ENCODE measurements at places on chromosomes 12 and 14.

DNA sequence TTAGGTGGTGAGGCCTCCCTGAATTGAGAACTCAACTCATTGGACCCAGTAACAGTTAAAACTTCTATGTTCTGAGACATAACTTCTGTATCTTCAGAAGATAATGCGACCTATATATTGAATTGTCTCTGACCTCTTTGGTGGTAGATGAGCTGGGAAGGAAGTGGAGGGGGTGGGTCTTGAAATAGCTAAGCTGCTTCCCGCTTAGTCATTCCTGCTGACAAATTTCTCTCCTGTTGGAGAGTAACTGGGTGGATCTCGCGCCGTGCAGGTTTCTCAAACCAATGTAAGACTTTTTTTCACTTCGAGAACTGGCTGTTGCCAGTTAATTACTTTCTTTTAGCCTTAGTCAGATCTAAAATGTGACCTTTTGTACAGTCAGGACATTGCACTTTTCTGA lies 100.8 kb downstream of the PPHLN1 start:
- DNase-seq: no peak

GRCh38 chr14:75519826-75520728 lies 2.2 kb upstream of the BATF start:
- no peak for DNase-seq

DNA sequence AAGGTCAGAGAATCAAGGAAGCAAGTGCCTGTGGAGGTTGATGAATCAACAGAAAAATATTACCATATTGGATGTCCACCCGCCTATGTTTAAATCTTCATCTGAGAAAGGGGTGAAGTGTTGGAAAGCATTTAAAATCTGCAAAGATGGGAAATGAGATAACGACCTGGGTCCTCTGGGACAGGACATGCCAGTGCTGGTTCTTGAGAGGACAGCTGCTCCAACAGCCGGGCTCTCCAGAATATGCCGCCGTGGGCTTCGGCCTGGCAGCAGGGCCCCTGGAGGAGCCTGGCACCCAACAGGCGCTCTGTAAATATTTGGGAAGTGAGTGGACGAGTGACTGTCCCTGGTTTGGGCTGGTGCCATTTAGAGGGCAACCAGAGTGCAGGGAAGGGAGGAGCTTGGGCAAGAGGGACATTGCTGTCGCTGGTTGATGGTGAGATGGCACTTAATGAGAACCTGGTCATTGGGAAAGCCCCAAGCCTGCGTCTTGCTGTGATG lies 129.9 kb downstream of the KCNA5 start:
- DNase-seq: no peak

- no peak for DNase-seq
Observed at GRCh38 chr12:8482571-8483061, 26.9 kb downstream of the CLEC6A start.

- no peak for DNase-seq
Observed at GRCh38 chr14:104724981-104725771, 1.1 kb downstream of the ADSS1 start.

DNA sequence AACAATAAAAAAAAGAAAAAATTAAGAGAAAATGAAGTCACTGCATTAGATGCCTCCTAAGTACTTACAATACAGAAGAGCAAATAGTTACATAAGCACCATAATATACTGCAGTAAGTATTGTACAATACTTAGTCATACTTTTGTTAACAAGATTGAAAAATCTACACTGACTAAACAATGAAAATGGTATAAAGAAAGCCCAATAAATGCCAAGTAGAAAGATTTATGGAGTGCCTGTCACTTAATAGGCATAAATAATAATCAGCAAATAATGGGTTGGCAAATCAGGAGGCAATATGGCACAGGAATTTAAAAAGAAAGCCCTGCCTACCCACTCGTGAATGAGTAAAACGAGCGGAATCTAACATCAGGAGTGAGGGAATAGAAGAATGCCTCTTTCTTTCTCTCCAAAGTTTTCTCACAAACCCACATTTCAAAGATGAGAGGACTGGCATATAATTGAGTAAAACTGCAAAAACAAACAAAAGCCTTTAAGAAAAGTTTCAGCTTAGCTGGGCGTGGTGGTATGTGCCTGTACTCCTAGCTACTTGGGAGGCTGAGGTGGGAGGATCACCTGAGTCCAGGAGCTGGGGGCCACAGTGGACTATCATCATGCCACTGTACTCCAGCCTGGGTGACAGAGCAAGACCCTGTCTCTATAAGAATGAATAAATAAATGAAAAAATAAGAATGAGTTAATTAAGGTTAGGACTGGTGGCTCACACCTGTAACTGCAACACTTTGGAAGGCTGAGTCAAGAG lies 36.1 kb downstream of the CRY1 start:
- DNase-seq: no peak

DNA sequence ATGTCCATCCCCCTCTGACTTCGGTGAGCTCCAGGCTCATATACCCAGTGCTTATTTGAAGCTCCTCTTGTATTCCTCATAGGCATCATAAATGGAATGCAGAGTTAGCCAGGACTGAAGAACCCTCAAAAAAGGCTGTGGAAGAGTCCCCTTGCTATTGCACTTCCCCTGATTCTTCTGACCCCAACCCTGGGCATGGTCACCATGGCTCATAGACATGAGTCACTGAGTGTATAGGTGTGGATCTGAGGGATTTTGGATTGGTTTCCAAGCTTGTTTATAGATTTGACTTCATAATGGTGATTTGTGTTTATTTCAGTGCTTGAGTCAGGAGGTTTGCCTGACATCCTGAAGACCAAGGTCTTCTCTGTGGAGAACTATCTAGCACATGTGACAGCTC lies 98.4 kb upstream of the SLC38A2 start:
- DNase-seq: no peak

DNA sequence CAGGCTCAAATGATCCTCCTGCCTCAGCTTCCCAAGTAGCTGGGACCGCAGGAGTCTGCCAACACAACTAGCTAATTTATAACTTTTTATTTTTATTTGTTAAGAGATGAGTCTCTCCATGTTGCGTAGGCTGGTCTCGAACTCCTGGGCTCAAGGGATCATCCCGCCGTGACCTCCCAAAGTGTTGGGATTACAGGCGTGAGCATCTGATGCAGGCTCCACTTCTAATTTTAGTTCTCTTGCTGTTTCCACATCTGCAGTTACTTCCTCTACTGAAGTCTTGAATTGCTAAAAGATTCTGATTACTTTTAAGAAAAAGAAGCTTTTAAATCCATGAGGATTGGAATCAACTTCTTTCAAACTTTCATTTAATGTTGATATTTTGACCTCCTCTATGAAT lies 13.4 kb upstream of the SNX6 start:
- no peak for DNase-seq

GRCh38 chr12:68013181-68013580 lies 23.9 kb downstream of the IFNG-AS1 start:
- no peak for DNase-seq

- no peak for DNase-seq
Observed at GRCh38 chr12:52436000-52436827, 2.0 kb upstream of the KRT75 start.

DNA sequence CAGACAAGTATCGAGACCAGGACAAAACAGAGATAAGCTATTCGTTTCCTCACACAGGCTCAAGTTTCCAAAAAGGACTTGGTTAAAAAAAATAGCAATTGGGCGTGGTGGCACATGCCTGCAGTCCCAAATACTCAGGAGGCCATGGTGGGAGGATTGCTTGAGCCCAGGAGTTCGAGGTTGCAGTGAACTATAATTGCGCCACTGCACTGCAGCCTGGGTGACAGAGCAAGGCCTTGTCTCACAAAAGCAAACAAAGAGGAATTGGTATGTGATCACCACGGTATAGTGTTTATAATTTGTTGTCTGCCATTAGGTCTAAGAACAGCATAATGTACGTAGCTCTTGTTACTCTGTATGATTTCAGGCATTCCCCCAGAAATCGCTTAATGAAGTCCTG lies 175.3 kb downstream of the DERA start:
- DNase-seq: no peak

DNA sequence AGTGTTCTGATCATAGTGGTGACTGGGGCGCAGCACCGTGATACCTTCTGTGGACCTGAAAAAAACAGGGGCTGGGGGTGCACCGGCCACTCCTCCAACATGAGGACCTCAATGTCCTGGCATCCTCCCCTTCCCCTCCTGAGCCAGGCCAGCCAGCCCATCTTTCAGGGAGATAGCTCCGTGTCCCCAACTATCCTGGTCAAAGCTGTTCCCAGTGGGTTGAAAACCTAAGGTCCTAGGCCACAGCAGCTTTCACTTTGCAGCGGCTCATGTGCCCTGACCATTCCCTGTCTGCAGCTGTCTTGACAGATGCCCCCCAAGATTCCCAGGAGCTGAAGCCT lies 75.7 kb downstream of the BCL11B start:
- no peak for DNase-seq

GRCh38 chr12:129075460-129076208 lies 222.4 kb downstream of the GLT1D1 start:
- DNase-seq: peak; percentile 72

DNA sequence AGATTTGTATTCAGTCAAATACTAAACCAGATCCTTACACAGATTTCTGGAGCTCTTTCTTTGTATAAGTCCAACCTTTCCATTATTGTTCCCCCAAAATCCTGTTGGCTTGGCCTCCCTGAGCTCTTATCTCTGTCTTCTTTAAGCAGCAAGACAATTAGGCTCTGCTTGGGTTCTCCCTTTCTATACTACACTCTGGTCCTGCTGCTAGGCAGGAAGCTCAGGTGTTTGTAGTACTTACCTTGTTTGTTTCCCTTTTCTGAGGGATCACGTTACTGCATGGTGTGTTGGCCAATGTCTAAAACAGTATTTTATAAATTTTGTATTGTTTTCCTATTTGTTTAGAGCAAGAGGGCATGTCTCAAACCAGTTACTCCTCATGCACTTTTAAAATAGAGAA lies 192.9 kb downstream of the PRKD1 start:
- DNase-seq: no peak

- no peak for DNase-seq
Observed at GRCh38 chr12:43120150-43120549, 431.9 kb downstream of the ADAMTS20 start.

DNA sequence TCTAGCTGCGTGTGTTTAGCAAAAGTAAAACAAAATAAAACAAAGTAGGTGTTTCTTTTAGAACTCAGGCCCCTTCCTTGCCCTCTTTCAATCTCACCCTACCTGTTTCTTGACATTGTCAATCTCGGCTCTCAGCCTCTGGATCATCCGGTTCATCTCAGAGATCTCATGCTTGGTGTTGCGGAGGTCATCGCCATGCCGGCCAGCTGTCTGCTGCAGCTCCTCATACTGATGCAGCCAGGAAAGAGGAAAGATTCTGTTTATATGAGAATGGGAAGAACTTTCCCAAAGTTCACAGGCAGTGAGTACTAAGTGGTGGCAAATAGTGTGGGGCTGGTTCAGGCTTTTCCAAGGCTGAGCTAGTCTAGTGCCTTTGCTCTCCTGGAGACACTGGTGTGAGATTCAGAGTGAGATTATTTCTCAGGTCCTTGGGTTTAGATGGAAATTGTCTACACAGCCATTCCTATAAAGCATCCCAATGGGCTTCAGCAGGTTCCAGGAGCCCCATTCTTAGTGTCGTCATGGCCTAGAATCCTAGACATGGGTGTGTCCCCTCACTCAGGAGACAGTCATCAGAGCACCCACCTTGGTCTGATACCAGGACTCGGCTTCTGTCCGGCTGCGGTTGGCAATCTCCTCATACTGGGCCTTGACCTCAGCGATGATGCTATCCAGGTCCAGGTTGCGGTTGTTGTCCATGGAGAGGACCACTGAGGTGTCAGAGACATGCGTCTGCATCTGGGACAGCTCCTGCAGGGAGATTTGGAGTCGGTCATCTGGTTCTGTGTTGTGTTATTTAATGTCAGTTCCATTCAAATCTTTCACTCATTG lies 3.0 kb downstream of the KRT5 start:
- no peak for DNase-seq

DNA sequence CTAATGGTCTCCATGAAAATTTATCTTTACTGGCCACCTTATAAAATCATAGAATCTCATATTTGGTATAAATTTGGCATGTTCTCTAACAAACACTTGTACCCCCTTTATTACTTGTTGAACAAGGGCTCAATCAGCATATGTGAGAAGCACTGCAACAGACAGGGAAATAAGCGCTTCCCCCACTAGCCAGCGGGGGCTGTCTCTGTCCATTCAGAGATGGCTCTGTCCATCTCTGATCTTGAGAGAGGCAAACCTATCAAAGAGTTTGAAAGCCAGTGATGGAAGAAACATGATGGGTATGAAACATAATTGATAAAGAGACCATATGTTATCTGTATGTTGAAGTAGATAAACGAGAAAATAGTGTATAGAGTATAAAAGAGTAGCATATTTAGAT lies 326.8 kb downstream of the PDZRN4 start:
- DNase-seq: no peak

- no peak for DNase-seq
Observed at GRCh38 chr14:76779221-76780057, 18.2 kb downstream of the VASH1 start.

- no peak for DNase-seq
Observed at GRCh38 chr14:60482743-60483142, 3.1 kb downstream of the C14orf39 start.

DNA sequence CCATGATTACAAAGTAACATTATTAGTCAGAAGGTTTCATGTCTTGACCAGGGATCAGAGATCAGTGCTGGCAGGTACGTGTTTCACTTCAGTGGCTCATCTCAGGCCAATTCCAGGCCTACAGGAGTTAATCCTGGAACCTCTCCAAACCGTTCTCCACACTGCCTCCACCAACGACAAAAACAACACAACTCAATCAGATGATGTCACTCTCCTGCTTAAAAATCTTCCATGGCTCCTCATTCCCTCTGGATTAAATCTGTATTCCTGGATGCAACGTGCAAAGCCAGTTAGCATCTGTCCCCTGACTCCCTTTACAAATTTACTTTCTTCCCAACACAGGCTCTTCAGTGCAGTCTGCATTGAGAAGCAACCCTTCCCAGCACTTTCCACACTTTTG lies 34.3 kb upstream of the TXNRD1 start:
- no peak for DNase-seq
